ENCODE measurements at places on chromosomes 1 and 21.

DNA sequence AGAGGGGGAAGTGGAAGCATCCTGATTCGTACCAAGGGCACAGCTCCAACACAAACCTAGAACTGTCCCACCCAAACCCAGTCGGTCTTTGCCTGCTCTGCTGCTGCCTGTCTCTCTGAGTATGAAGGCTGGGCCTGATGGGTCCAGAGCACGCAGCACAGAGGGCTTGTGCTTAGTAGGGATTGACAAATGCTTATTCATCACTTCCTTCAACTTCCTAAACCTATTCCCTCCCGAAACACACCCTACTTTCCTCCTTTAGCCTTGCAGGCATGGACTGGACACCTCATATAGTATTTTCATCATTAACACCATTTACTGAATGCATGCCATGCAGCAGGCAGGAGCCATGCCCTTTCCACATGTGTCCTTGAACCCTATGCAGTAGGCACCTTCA lies 31.3 kb downstream of the FOXO6 start:
- no peak for DNase-seq

GRCh38 chr1:209155546-209155945 lies 428.0 kb upstream of the CAMK1G start:
- DNase-seq, result no peak

- no peak for DNase-seq
These were observed 28.7 kb upstream of the RD3 start for GRCh38 chr1:211520641-211521040.

DNA sequence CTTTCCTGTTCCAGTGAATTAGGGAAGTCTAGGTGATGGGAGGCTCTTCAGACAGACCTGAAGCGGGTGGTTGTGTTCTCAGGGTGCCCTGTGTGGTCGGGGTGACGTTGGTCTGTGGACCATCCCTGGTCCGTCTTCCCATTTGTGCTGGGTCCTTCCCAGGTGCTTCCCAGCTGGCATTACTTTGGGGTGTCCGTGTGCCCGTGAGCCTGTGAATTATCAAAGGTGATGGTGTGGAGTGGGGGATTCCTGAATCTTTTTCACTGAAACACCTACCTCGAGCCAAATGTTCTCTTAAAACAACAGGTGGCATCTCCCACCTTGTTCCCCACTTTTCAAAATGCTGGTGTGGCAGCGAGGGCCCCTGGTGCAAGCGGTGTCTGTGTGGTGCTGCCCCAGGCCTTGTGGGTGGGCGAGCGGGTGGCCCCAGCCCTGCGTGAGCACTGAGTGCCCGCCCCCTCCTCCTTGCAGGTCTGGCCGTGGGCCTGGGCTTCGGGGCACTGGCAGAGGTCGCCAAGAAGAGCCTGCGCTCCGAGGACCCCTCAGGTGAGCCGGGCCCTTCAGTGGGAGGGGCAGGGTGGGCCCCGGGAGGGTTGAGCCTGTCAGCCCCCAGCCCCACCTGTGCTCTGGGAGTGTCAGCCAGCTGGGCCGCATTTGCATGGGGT lies 37.0 kb downstream of the COQ8A start:
- no peak for DNase-seq

Data from central memory CD4-positive, alpha-beta T cell (primary cell).